Parietal lobe (tissue), 2 donors: ENCODE measurements at places on chromosomes 3 and 15. TPM values are rescaled to one million over a fixed set of nuclear protein-coding genes. Genes with fewer than 3 reads are reported as not detected.

The MNS1 gene
- 2.8 TPM for total RNA-seq

The LYZL4 gene
- not detected for total RNA-seq

The ZPLD1 gene
- not detected for total RNA-seq

The ZSCAN29 gene
- total RNA-seq = 47.6 TPM
